ENCODE measurements at places on chromosomes 13 and 19.

GRCh38 chr13:24680258-24680920 lies at the start of gene ATP12A:
Gene ATP12A (plus strand): TSS chr13:24680408. CDS start chr13:24680744, 336 bp downstream.
- no peak for DNase-seq

- DNase-seq = no peak
Measured at GRCh38 chr13:25904830-25905229, 147.0 kb downstream of the SHISA2 start.

- DNase-seq = no peak
Measured at GRCh38 chr19:6150289-6150688, 14.8 kb downstream of the ACSBG2 start.

GRCh38 chr19:55670280-55671053 lies 4.6 kb upstream of the EPN1 start:
- DNase-seq = no peak

DNA sequence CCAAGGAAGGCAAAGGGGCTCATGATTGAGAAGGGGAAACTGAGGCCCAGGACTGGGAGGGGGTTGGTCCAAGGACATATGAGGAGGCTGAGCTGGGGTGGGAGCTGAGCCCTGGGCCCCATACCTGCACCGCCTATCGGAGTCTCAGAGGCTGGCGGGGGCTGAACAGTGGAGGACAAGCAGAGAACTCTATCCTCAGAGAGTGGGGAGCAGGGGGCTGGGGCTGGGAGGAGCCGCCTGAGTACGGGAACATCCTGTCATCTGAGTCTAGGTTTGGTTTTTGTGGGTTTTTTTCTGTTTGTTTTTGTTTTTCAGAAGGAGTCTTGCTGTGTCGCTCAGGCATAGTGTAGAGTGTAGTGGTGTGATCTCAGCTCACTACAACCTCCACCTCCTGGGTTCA lies 6.2 kb downstream of the ARRDC2 start:
- DNase-seq = no peak

DNA sequence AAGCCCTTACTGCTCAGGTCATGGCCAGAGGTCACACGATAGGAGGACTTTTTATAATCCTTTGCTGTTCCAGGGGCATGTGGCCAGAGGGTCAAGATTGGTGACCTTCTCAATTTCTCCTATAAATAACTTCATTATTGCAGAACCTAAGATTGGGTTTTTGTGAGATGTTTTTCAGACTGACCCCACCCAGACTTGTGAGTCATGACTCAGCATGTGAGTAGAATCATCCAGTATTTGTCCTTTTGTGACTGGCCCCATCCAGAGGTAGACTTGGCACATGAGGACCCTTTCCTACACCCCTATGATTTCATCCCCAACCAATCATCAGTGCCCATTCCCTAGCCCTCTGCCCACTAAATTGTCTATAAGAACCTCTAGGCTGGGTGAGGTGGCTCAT lies 84.5 kb upstream of the ABCC4 start:
- peak; percentile 39 for DNase-seq

DNA sequence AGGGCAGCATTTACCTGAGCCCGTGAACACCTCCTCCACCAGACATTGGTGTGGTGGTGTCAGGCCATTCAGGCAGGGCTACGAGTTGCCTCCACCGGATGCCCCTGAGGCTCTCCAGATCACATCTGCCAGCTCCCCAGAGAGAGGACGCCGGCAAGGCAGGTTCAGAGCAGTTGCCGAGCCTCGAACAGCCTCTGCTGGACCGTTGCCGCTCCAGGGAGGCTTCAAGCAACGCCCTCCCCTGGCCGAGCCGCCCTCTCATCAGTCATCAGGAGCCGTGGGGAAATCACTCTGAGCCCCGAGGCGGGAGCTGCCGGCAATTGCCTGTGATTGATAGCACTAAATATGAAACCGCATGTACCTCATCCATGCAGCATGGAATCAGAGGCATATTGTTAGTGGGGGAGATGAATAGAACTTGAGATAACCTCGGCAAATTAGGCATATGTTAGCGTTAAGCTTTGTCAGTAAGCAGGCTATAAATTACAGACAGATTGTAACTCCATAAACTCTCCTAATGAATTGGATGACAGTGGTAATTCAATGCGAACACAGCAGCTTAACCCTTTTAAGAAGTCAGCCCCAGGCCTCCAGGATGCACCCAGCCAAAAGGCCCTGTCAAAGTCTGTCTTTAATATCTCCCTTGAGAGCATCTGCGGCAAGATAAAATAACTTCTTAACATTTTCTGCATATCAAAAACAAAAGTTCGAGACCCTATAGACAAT lies 29.8 kb upstream of the SPACA7 start:
- DNase-seq = no peak

DNA sequence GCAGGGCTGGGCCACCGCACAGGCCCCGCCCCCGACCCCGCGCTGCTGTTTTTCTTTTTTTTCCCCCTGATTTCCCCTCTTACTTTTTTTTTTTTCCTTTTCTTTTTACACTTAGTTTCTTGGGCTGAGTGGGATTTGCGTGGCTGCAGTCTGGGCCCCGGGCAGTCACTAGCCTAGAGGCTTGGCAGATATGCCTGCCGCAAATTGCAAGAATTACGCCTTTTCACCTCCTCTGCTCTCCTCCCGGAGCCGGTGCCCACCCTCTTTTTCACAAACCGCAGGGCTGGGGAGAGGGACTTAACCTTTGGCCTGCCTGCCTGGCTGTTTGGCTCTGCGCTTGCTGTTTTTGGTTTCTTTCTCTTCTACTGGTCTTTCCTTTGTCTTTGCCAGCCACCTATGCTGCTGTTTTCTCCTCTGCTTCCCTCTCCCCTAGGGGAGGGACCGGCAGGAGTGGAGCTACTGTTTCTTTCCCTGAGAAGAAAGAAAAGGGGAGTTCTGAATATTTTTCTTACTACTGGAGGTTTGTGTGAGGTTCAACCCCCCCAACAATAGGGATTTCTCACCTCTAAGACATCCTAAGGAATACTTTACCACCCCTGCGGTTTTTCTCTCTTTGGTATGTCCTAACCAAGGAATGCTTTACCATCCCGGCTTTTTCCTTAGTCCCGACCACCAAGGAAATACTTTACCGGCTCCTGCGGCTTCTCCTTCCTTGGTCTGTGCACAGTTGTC lies 11.0 kb downstream of the ZNF552 start:
- peak; percentile 66 for DNase-seq

- DNase-seq = peak; percentile 52
Measured at GRCh38 chr13:37187105-37187504, 81.6 kb upstream of the CSNK1A1L start.

- DNase-seq = peak; percentile 48
Measured at GRCh38 chr13:84208246-84208910, 326.1 kb upstream of the SLITRK1 start.
